Activated naive CD8-positive, alpha-beta T cell treated with anti-CD3 and anti-CD28 coated beads, Interleukin-2, amount 10 ng/mL, durations not matched to agents 7 days and 5 days (primary cell): ENCODE measurements at places on chromosomes 2 and 18. TPM values are rescaled to one million over a fixed set of nuclear protein-coding genes. Genes with fewer than 3 reads are reported as not detected.
A peak's percentile ranks its signal among the peaks of the same experiment; 100 is the strongest.

Gene ANKRD30B
- total RNA-seq, result not detected

Gene TMEM17
- not detected for total RNA-seq

Gene VIT
- total RNA-seq, result not detected

Gene ST8SIA5
- not detected for total RNA-seq

Gene NPAS2
- 4.9 TPM for total RNA-seq

Gene BUB1
- total RNA-seq, result 91.9 TPM

Gene RNF25
- total RNA-seq, result 21.9 TPM

DNA sequence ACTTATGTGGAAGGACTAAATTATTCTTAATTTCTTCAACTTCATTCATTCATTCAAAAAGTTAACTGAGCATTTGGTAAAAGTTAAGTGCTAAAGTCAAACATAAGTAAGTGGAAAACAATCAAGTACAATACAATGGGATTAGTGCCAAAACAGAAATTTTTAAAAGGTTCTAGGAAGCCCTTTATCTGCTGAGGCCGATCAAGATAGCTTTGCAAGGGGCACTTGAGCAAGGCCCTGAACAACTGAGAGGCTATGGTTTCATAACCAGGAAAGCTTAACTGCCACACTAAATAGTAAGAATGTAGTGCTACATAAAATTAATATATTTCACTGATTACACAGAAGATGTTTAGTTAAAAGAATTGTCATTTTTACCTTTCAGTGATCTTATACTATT lies 76.5 kb downstream of the NOL10 start:
- DNase-seq, result no peak

DNA sequence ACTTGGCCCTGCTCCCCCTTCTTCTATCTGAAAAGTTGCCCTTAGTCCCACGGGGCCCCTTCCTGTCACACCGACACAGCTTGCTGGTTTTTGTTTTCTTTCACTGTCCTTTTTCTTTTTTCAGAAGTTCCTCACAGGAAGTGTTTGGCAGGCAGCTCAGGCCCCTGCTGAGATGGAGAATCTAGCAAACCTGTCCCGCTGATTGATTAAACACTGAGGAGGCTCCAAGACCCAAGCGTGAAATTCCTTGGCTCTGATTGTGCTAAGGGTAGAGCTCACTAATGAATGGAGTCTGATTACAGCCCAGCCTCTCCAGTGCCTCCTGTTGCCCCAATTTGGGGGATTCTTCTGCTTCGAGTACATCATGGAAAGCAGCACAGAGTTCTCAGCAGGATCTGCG lies 365.9 kb upstream of the MEX3C start:
- no peak for DNase-seq

DNA sequence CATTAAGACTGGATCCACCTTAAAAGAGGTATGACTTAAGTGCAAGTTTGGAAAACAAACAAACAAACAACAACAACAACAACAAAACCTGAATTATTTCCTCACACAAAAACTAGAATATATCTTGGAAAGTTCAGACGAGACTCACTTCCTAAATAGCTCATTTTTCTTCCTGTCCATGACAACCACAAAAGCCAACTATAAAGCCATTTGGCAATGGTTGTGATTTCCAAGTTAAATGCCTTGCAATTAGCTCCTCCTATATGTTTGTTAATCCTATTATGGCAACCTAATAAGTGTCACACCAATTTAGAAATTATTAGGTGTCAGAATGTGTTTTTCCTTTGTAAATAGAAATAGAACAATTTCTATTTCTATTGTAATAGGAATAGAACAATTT lies 91.6 kb upstream of the ARL5A start:
- no peak for DNase-seq

GRCh38 chr2:8015848-8016600 lies 665.8 kb upstream of the ID2 start:
- no peak for DNase-seq

- no peak for DNase-seq
These were observed 349.0 kb upstream of the PKDCC start for GRCh38 chr2:41698678-41699422.

GRCh38 chr18:26052505-26052904 lies 37.9 kb downstream of the SS18 start:
- no peak for DNase-seq

DNA sequence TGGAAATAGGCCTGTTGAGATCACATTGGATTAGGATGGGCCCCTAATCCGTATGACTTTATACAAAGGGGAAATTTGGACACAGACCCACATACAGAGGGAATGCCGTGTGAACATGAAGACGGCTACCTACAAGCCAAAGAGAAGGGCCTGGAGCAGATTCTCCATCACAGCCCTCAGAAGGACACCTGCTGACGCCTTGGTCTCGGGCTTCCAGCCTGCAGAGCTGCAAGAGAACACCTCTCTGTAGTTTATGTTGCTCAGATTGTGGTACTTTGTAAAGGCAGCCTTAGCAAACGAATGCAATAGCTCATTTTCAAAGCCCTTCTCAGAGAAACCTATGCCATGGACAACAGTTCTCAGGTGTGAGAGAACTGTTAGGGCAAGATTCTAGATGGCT lies 86.1 kb downstream of the LONRF2 start:
- no peak for DNase-seq

DNA sequence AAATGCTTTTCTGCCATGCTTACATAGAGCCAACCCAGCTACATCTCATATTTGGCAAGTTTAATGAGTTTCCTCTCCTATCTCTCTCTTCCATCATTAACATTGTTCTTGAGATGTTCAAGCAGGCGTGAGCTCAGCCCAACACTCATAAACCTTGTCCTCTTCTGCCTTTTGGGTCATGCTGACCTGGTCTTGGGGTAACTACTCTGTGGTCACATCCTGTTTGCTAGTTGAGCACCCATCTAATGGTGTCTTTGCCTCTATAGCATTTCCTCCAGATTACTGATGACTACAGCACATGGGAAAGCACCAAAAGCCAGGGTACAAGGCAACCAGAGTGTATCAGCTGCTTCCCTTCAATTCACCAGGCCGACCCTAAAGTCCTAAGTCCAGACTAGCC lies 366.9 kb upstream of the HNRNPA3 start:
- DNase-seq, result no peak

GRCh38 chr18:13577781-13578180 lies 148.6 kb downstream of the FAM210A start:
- no peak for DNase-seq

GRCh38 chr2:27965841-27966240 lies 75.3 kb downstream of the BABAM2 start:
- DNase-seq, result no peak

DNA sequence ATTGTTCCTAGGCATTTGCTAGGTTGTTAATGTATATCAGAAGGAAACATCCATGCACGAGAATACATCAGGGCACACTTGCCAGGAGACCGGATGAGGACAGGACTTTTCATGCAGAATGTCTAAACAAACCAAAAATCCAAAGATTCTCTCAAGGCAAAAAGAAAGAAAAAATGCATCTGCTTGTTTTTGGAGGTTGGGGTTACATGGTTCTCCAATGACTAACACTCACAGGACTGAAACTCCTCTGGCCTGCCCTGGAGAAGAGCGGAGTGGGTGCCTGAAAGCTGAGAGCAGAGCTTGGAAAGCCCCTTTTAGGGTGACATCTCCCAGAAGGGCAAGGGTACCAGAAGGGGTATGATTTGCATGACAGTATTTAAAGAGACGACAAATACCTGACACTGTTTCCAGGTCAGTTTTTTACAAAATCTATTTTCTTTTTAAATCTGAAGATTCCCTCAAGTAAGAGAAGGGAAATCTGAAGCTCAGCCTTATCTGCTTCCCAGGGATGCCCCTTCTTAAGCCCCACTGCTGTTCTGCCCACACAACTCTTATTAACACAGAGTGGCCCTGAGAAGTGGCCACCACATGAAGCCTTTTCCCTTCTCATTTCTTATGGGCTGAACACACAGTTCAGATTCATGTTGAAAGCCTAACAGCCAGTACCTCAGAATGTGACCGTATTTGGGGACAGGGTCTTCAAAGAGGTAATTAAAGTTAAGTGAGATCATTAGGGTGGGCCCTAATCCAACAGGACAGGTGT lies 216.4 kb downstream of the STK39 start:
- no peak for DNase-seq

GRCh38 chr2:197620133-197620532 lies 55.3 kb downstream of the RFTN2 start:
- DNase-seq, result no peak

- no peak for DNase-seq
These were observed 3.1 kb downstream of the PSD4 start for GRCh38 chr2:113176696-113177355.

GRCh38 chr18:22790545-22791309 lies 142.4 kb upstream of the RBBP8 start:
- no peak for DNase-seq

DNA sequence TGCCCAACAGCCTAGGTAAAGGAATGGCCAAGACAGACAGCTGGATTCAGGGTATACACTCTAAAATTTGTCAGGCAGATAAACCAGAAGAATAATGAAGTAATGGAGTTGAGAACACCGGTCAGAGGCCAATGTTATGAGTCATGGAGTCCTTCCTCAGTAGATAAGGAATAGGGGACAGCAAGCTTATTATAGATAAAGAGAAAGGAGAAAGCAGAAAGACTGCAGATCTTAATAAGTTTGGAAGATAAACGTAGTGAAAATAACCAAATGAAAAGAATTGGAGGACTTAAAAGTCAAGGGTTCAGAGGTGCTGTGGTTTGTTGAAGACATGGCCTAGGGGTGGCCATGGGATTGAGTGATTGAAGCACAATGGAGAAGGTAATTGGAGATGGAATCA lies 63.5 kb upstream of the NFE2L2 start:
- no peak for DNase-seq

DNA sequence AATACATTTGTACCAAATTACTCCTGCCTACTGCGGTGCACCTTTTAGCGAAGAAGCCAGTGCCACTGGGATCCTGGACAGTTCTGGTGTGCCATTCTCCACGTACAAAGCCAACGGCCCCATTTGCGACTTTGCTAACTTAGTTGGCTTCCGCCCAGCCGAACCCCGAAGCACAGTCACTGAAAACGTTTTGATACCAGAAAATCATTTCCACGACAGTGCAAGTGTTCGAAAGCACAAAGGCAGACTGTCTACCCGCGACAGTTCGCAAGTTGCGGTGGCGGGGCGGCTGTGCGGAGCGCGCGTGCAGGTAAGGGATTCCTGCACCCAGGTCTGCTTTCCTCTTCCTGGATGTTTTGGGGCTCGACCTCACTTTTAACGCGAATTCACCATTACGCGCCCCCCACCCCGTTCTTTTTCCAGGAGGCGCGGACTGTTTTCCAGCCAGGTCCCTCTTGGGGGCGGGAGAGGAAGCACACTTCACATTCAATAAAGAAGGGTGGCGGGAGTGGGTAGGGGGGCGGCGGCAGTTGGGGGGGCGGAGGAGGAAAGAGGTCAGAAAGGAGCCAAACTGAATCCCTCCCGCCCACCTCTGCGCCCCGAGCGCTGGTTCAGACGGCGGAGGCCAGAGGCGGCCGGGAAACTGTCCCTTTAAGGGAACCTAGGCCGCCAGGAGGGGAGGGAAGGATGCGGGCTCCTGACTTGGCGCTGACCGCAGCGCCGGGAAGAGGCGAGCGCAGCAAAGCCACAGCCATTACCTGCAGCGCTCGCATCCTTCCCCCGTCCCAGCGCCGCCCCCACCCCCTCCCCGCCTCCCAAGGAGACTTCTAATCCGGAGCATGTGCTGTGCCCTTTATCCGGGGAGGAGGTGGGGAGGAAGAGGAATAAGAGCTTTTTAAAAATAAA lies 107.4 kb upstream of the KCTD1 start:
- DNase-seq, result peak; percentile 33
